ENCODE measurements at places on chromosomes 2 and 18.

DNA sequence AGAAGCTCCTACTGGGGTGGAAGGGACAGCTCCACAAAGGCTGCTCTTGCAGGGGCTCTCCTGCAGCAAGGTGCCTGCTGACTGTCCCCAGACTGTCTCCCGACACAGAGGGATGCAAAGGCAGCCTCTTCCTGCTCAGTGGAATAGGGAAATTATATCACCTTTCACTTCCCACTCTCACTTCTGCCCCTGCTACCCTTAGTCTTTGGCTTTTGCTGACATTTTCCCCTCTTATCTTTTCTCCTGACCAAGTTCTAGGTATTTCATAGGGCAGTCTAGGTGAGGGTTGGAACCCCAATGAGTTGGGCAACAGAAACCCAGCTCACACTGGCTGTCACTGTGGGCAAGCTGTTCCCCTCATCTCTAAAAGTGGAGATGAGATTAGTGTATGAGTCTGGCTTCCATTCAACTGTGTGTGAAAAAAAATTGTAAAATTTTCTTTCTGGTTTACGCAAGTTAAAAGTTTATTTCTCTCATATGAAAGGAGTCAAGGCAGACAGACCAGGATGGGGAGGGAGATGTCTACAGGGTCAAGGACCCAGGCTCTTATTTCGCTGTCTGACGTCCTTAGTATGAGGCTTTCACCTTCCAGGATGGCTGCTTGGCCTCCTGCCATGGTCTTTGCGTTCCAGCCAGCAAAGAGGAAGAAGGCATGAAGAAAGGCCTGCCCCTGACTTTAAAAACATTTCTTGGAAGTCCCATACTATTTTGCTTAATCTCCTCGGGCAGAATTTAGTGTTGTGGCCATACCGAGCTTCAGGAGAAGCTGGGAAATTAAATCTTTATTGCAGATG lies 7.5 kb upstream of the MOCOS start:
- no peak for DNase-seq

GRCh38 chr2:197185676-197186075 lies 124.9 kb downstream of the ANKRD44 start:
- no peak for DNase-seq

DNA sequence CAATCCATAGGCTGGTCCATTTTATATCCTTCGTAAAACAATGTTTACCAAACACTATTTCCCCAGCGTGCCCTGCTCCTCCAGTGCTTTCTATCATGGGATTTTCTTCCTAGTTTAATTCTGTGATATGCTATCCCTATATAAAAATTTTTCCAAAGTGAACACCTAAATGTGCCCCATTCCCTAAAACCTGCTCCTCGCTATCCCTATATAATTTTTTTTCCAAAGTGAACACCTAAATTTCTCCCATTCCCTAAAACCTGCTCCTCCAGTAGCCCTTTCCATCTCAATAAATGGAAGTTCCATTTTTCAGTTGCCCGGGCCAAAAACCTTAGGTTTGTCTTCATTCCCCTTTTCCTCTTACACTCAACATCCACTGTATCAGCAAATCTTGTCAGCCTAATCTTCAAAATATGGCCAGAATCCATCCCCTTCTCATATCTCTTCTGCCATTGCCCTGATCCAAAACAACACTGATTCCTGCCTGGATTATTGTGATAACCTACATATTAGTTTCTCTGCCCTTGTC lies 26.1 kb downstream of the APOB start:
- no peak for DNase-seq

DNA sequence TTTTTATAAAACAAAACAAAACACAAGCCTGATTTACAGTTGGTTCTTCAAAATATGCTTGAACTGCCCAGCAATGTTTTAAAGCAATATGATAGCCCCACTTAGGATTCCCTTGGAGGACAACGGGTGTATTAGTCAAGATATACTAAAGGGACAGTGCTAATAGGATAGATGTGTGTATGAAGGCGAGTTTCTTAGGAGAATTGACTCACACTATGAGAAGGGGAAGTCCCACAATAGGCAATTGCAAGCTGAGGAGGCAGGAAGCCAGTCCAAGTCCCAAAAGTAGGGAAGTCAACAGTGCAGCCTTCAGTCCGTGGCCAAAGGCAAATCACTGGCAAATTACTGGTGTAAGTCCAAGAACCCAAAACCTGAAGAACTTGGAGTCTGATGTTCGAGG lies 167.9 kb downstream of the CBLN2 start:
- DNase-seq: no peak

- DNase-seq: no peak
Observed at GRCh38 chr2:127080938-127081755, 25.8 kb downstream of the BIN1 start.

GRCh38 chr2:161283926-161284325 lies 24.3 kb upstream of the PSMD14 start:
- DNase-seq: no peak

- DNase-seq: no peak
Observed at GRCh38 chr2:8202132-8202531, 479.7 kb upstream of the ID2 start.

- no peak for DNase-seq
Observed at GRCh38 chr2:51258301-51258700, 226.4 kb upstream of the NRXN1 start.

- no peak for DNase-seq
Observed at GRCh38 chr18:41966943-41967342, 11.9 kb downstream of the PIK3C3 start.

DNA sequence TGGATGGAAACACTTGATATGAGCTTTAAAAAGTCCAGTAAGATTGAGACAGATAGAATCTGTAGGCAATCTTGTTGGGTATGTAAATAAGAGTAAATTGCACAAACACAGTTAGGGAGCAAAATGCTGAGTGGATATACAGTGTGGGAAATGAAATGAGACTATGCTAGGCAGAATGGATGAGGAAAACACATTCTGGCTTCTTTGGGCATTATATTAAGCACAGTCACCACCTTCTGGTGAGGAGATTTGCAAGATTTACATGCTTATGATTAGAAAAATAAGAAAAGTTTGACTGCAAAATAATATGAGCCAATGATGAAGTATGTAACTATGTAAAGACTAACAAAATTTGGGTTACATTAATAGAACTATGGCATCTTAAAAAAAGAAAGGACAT lies 2165.0 kb upstream of the CELF4 start:
- no peak for DNase-seq

DNA sequence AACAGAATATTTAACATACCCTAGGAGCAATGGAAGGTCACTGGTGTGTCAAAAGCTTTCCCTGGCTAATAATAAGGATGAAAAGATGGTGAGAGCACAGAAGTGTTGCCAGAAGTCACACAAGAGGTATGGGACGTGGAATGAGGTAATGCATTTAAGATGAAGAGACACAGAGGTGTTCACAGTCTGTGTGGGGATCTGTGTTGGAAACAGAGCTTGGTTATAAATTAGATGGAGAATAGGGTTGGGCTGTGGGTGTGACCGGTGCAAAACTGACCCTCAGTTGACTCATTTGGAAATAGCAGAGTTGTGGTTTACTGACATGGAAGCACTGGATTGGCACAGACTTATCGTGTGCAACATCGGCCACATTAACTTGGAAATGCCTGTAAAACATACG lies 372.5 kb downstream of the SATB2 start:
- no peak for DNase-seq

- no peak for DNase-seq
Observed at GRCh38 chr2:24972315-24972961, 683 bp upstream of the DNAJC27 start.

GRCh38 chr2:176483901-176484568 lies 214.8 kb downstream of the MTX2 start:
- no peak for DNase-seq

- no peak for DNase-seq
Observed at GRCh38 chr2:168217920-168218319, 29.5 kb downstream of the STK39 start.

DNA sequence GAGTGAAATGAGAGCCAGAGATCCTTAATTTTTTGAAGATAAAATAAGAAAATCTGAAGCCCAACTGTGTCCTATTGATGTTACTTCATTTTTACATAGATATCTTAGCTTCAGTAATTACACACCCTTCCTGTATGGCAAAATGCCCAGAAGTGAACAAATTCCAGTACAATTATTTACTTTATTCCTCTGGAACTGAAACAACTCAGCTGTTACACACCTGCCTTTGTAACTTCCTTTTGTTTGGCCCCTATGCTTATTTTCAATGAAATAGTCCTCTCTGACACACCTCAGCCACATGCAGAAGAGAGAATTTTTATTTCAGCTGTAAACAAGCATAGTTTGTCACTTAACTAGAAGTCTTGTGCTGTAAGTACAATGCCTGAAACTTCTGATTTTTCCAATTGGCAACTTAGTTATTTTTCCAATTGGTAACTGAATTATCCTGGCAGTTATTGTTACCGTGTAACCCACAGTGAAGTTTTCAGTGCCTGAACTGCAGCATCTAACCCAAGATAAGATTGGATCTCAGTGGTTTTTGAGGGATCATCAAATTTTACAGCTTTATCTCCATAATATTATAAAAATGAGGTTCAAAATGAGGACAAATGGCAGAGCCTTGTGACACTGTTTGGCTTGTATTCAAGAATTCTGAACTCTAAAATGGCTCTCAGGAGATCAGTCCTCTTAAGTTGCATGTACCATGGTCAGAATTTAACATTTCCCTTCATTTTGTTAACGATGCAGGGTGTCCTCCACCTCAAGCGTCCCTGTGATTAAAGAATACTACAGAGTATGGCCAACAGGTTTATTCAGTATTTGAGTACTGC lies 82.6 kb downstream of the PKP4 start:
- no peak for DNase-seq

DNA sequence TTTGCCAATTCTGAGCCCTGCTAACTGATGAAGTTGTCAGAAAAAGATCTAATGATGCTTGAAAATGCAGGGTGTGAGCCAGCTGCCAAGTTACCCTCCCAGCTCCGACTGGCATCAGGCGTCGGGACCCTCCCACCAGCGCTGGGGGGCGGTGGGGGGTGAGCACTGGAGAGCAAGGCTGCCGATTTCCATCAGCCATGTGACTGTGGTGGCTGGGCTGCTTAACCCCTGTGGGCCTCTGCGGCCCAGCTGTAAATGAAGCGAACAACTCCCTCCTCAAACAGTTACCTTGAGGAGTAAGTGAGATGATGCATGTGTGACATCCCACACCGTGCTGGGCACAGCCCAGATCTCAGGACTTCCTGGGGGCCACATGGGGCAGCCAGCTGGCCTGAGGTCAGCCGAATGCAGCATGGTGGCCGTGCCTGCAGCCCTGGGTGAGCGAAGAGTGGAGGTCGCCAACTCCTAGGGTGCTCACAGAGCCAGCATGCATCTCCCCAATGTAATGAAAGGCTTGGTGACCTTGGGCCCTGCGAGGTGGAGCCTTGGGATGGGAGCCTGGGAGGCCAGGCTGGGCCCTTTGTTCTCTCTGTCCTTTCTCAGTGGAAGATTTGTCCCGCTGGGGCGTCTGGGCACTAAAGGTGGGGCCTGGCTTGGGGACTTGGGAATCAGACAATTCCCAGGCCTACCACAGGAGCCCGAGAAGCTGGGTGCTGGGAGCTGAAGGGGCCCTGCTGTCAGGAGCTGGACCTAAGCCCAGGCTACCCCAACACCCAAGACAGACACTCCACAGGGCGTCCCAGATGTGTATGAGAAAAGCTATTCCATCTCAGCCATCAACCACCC lies 25.1 kb downstream of the CIB4 start:
- DNase-seq: peak; percentile 7

- no peak for DNase-seq
Observed at GRCh38 chr2:240134466-240134865, 1.6 kb downstream of the COPS9 start.

GRCh38 chr2:72780477-72780876 lies 45.4 kb downstream of the EXOC6B start:
- no peak for DNase-seq

GRCh38 chr2:72755647-72756423 lies 70.0 kb downstream of the EXOC6B start:
- DNase-seq: no peak

GRCh38 chr18:9068346-9068745 lies 34.2 kb upstream of the NDUFV2 start:
- DNase-seq: no peak

- no peak for DNase-seq
Observed at GRCh38 chr2:25044990-25045389, 3.1 kb downstream of the EFR3B start.

DNA sequence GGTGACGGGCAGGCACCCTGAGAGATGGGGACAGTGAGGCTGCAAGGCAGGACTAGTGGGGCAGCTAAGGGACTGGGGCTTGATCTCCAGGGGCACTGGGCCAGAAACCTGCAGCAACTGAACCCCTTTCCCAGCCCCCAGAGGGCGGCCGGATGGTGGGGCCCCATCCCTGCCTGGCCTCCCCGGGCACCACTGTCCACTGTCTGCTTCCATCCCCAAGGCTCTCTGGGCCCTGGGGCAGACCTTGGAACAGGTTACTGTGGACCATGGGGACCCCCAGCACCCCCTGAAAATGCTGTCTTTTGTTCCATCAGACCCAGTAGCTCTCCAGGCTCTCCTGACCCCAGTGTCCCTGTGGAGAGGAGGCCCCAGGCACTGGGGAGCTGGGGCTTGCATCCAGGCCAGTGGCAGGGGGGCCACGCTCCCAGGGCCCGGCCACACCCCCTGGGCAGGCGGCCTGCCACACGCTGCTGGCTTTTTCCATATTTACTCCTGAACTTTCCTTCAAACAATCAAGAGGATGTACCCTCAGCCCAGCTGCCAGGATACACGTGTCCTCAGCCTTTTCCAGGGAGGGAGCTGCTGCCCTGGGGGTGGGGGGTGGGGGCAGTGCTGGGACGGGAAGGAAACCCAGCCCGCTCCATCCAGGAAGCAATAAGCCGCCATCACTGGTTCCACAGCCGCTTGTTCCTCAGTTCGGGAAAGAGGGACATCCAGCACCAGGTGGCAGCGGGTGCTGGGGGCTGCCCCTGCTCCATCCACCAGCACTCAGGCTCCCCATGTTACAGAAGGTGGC lies 102.3 kb upstream of the ODC1 start:
- DNase-seq: no peak

GRCh38 chr18:73099759-73100158 lies 232.0 kb upstream of the NETO1 start:
- DNase-seq: no peak

- DNase-seq: no peak
Observed at GRCh38 chr2:182980115-182980514, 58.1 kb downstream of the NCKAP1 start.

DNA sequence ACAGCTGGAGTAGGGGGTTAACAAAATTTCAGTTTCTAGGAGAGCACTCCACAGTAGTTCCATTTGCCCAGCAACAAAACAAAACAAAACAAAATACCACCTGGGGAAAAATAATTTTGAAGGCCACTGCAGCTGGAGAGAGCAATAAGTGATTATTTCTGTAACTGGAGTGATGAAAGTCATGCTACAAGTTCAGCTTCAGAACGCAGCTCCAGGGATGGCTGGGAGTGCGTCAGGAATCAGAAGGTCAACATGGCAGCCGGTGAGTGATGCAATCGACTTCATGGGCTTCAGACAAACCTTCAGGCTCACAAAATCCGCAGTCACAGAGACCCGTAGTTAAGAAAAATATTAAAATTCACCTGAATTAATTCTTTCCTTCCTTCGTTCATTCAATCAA lies 41.0 kb downstream of the ABHD3 start:
- no peak for DNase-seq

DNA sequence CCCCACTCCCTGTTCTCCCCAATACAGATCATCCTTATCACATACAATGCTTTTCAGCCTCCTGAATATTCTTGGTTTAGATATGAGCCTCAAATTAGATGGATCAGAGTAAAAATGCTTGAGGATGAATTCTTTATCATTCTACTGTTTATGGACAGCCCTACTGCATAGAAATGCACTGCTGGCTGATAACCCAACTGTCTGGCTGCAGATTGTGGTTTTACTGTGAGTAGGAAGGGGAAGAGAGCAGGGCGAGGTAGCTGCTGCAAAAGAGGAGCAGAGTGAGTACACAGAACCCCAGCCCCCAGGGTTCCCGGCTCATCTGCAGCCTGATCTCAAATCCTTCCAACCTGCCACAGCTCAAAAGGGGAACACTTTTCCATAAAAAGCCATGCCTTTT lies 29.4 kb upstream of the NCOA1 start:
- DNase-seq: no peak

Data from progenitor cell of endocrine pancreas (in vitro differentiated cells).